Activated CD4-positive, alpha-beta T cell treated with anti-CD3 and anti-CD28 coated beads, Interleukin-2, amount 50 U/mL, for 48 hours (primary cell): ENCODE measurements at places on chromosomes 7 and 10.
A peak's percentile ranks its signal among the peaks of the same experiment; 100 is the strongest.

- no peak for DNase-seq
Measured at GRCh38 chr10:24153537-24153936, 55.4 kb upstream of the KIAA1217 start.

GRCh38 chr7:137538361-137538762 is 194.8 kb upstream of the PTN start:
- DNase-seq: no peak

GRCh38 chr7:139708541-139708940 is 69.3 kb downstream of the HIPK2 start:
- no peak for DNase-seq

DNA sequence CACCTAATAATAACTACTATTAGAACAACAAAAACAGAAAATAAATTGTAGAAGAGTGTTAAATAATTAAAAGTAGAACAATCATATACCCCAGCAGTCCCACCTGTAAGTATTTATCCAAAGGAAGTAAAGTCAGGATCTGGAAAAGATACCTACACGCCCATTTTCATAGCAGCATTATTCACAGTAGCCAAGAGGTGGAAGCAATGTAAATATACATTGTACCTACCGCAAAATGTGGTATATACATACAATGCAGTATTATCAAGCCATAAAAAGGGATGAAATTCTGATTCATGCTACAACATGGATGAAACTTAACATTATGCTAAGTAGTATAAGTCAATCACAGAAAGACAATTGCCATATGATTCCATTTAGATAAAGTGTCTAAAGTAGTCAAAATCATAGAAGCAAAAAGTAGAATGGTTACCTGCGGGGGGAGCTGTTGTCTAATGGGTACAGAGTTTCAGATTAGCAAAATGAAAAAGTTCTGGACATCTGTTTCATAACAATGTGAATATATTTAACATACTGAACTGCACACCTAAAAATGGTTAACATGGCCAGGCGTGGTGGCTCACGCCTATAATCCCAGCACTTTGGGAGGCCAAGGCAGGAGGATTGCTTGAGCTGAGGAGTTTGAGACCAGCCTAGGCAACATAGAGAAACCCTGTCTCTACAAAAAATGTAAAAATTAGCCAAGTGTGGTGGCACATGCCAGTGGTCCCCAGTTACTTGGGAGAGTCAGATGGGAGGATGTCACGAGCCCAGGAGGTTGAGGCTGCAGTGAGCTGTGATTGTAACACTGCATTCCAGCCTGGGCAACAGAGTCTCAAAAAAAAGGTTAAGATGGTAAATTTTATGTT is 6.0 kb upstream of the TMED4 start:
- peak; percentile 66 for DNase-seq

DNA sequence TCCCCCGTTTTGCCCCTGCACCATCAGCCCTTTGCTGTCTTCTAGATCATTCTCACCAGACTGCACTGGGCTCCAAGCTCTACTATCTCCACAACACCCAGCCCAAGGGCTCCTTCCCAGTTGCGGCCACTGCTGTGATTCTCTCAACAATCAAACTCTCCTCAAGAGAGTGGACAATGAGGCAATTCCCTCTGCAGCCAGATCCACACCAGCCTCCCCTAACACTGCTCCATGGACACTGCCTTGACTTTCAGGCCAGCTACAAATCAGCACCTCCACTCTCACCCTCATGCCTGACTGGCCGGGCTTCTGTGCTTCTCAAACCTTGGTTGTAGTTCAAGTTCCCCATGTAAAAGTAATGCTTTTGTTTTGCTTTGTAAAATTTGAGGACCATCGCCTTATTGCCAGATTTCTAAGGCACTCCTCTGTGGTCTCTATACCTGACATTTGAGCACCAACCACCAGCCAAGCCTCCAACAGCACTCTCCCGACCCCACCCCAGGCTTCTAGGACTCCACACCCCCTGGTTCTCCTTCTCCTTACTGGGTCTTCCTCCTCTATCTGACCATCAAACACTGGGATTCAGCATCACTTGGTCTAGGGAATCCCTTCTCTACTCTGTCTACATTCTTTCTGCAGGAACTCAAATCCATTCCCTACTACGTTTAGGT is 45.4 kb downstream of the PPIF start:
- no peak for DNase-seq
